ELR (cell line): ENCODE measurements at places on chromosomes 12 and 14.
A peak's percentile ranks its signal among the peaks of the same experiment; 100 is the strongest.

GRCh38 chr12:105986779-105987684 is 151.7 kb downstream of the NUAK1 start:
- peak; percentile 39 for DNase-seq

GRCh38 chr12:108664338-108665258 is 30.9 kb upstream of the SELPLG start:
- peak; percentile 96 for DNase-seq

DNA sequence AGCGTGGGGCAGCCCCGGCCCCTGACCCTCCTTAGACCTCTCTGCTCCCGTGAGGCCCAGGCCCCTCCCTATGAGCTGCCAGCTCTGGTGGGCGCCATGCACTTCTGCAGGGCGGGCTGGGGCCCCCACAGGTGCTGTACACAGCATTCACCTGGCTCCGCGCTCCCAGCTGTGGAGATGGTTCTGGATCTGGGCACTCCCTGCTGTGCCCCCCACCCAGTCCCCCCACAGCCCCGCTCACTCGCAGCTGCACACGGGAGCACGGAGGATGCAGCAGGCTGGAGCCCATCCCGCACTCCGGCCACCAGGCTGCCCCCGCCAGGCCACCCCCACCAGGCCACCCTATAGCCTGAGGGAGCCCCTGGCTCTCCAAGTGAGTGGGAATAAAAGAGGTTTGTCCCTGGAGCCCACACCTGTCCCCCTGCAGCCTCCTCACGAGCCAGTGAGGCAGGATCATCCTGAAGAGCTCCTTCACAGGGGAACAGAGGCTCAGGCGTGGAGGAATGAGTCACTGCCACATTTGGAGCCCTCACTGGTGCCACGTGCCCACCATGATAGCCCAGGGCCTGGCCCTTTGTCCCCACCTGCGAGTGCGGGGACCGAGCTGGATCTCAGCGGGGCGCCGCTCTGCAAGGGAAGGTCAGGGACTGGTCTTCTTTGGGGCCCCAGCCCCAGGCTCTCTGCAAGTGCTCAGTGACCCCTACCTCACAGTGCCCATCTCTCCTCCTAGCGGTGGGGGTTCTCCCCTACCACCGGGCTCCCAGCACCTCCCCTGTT is 1.9 kb downstream of the ADSS1 start:
- DNase-seq: peak; percentile 30

GRCh38 chr12:65640489-65640901 is 183.8 kb upstream of the HMGA2 start:
- no peak for DNase-seq

DNA sequence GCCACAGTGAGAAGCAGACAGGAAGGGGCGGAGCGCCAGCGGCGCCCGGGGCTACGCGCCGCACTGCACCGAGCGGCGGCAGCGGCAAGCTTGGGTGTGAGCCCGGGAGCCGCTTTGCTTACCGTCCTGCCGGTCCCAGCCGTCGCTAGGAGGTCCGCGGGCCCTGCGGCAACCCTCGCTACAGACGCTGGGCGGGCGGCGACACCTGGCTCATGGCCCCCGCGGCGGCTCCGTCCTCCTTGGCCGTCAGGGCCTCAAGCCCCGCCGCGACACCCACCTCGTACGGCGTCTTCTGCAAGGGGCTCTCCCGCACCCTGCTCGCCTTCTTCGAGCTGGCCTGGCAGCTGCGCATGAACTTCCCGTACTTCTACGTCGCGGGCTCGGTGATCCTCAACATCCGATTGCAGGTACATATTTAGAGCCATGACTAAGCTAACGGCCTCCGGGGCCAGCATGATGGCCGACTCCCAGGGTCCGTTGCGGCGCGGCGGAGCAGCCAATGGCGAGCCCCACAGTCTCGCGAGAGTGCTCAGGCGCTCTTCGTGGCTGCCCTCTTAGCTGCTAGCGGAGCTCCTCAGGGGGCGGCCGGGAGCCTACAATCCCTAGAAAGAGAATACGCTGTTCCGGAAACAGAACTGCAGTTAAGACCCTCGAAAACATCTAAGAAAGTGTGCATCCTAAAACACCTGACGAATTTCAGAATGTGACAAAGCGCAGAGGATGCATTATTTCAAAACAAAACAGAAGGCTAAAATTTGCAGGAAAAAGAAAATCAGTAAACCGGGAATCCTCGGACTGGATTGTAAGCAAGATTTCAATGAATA is at the start of gene SMIM10L1:
SMIM10L1 (plus strand) TSS at position 50 of the 824 bp plus-strand sequence; CDS start at position 213, 163 bp downstream.
- peak; percentile 96 for DNase-seq

- peak; percentile 25 for DNase-seq
Observed at GRCh38 chr12:5912437-5913334, 32.4 kb downstream of the ANO2 start.

DNA sequence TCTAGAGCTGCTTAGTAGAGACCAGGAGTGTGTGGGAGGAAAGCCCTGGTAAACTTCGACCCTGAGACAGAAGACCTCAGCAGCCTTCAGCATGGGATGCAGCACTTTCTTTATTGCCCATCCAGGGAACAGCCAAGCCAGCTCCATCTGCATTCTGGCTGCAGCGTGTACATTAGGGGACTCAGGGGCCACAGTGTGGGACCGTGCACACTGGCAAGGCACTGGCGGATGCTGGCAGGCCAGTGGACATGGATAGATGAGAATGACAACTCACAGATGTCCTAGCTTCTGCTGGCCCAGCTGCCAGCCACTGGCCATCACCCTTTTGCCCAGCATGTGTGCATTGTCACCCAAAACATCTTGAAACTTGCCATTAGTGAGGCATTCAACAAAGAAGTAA is 12.5 kb downstream of the PLD4 start:
- DNase-seq: no peak

GRCh38 chr12:64569923-64570691 is 40.2 kb upstream of the RASSF3 start:
- no peak for DNase-seq

DNA sequence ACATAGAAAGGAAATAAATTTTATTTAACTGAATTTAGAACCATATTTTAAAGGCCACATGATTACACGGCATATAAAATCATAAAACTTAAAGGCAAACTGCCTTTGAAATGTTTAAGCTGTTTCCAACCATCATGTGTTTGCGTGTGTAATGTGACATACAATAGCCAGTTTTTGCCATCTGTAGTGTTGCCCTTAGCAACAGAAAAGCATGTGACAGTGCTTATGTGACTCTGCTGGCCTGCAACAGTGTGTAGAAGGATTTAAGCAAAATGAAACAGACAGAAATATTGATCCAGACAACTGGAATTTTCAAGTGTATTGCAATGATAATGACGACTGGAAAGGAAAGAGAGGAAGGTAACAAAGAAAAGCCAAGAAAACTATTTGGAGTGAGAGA is 49.5 kb downstream of the TSPAN19 start:
- DNase-seq: peak; percentile 32

DNA sequence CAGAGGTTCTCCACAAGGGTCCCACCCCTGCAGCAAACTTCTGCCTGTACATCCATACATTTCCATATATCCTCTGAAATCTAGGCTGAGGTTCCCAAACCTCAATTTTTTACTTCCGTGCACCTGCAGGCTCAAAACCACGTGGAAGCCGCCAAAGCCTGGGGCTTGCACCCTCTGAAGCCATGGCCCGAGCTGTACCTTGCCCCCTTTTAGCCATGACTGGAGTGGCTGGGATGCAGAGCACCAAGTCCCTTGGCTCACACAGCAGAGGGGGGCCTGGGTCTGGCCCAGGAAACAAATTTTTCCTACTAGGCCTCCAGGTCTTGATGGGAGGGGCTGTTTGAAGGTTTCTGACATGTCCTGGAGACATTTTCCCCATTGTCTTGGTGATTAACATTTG is 84.4 kb downstream of the FSCB start:
- DNase-seq: no peak

GRCh38 chr12:12559719-12560296 is 2.9 kb downstream of the DUSP16 start:
- DNase-seq: no peak

DNA sequence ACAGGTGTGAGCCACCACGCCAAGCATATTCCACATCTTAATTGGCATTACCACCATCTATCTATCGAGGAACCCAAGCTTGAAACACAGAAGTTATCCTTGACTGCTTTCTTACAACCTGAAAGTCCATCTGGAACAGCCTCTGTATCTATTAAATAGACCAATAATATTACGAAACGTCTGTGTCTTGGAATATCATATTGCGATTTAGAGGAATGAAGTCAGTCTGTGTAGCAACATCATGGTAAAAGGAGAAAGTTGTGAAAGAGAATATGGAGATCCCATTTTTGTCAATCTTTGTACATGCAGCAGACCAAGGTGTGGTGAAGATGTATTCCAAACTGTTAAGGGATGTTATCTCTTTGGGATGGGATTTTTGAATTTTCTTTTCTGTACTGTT is 25.8 kb upstream of the MAX start:
- DNase-seq: no peak

DNA sequence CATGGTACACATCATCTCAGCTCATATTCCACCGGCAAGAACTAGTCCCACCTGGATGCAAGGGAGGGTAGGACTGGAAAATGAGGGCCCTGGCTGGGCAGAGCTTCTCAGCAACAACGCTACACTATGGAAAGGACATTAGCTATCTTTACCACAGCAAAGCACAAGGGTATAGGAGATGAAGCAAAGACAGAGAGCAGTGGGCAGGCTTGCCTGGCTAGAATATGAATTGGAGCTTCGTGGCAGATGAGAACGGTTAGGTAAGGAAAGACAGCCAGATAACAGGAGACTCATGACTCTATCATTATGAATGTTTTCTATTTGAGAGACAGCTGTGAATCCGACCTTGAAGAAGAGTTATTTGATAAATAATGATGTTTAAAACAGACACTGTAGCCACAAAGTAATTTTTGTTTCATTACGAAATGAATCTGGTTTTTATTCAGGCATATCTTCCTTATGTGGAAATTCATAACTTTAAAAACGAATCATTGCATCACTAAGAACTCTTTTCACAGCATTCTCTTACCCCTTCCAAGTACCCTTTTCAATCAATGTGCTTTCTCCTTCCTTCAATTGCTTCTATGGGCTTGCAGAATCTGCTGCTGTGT is 59.1 kb upstream of the PCED1B start:
- no peak for DNase-seq

DNA sequence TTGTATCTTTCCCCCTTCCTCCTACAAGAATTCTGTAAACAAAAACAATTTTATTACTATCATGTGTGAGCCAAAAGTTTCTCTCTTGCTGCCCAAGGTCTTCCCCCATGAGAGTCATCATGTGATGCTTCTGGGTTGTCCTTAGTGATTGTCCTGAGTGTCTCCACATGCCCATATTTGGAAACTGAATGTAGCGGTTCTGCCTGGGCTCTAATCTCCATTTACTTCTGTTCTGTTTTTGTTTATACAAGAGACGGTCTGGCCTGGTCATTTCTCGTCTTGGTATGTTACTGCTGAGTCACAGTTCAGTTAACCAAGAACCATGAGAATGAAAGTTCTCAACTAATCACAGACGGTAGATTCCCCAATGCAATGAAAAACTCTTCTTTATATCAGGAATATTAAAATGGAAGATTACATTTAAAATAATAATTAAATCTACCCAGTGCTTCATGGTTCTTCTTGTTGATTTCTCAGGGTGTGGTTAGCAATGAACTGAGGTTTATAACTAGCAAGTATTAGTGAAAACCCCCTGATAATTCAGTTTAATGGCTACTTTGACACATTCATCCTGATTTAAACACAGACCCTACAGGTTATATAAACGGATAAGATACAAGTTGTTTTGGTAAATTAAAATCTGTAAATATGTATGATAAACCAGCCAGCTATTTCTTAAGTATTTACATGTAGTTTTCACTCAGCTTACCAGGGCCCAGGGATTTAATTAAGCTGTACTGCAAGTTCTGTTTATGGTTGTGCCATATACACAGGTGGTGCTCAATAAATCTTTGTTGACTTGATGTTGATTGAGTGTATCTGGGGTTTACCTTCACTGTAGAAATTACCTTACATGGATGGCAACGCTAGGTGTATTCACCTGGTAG is 81.1 kb downstream of the PELI2 start:
- DNase-seq: peak; percentile 85

DNA sequence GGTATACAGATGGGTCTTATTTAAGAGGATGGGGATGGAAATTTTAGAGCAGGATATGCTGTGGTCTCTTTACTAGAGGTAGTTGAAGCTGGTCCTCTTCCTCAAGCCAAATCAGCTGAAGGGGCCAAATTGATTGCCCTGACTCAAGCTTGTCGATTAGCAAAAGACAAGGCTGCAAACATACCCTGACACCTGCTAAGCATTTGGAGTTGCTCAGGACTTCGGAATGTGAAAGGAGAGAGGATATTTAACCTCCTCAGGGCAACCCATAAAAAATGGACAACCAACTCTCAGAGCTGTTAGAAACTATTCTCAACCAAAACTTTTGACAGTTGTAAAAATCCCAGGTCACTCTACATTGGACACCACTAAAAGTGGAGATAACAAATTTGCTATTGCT is 15.6 kb downstream of the PTGDR start:
- DNase-seq: no peak
